Central memory CD8-positive, alpha-beta T cell (primary cell): ENCODE measurements at places on chromosomes 1 and 21.

DNA sequence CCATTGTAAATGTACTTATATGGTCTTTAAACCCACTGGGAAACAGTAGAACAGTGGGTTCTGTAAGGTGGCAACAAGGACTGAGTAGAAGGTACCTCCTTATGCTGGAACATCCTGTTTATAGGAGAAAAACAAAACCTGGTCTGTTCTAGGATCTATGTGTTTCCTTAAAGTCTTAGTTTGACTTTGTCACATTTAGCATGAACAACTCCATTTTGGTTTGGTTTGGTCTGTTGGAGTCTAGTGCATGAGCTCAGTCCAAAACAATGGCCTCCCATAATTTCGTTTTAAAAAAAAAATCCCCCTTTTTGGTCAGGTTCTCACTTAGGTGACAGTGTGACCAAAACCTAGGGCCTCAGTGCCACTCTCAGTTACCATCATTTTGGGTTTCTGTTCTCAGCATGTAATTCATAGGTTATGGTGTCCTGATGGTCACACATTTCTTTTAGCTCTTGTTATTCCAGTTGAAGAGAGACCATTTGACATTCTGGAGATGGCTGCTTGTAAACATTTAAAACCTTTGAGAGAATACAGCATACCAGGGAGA lies 66.4 kb upstream of the IL12RB2 start:
- H3K4me3 ChIP-seq: no peak overlapping the region
- H3K4me1 ChIP-seq: no peaks in the 10 kb centered on the region
- no peaks in the 10 kb centered on the region for H3K36me3 ChIP-seq
- H3K27ac ChIP-seq: no peak overlapping the region

DNA sequence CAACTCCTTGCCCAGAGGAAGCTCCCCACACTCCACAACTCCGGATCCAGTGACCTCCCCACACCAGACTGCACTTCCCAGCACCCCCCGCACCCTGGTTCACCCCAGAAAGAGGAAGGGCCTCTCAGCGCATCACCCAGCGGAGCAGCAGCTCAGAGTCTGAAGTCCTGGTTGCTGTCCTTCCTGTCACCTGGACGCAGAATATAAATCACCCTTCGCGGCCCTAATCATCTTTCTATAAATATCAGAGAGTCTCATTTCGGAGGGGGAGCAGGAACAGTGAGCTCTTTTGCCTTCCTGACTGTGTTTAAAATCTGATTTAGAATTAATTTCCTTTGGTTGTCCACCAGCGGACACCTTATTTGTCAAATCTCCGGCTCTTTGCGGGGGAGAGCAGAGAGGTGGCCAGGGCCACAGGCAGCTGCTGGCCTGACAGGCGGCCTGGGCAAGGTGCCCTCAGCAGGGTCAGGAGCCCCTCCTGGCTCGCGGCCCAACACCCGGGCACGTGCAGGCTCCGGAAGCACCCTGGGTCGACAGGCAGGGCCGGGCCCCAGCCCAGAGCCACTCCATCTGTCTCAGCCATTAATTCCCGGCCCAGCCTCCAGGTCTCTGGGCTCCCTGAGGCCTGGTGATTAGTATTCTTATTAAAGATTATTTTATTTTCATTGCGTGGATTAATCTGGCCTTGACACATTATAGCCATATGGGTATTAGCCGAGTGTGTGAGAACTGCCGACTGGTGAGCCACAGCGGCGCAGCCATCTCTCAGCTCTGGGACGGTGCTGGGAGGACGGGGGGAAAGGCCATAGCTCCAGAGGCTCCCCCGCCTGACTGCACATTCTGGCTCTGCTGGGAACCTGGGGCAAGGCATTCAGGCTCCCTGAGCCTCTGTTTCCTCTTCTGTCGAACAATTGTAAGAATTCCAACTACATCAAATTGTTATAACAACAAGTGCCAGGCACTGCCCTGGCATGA lies 19.7 kb downstream of the EPHA8 start:
- H3K36me3 ChIP-seq: no peaks in the 10 kb centered on the region
- H3K4me3 ChIP-seq: no peak overlapping the region
- H3K4me1 ChIP-seq: no peaks in the 10 kb centered on the region
- H3K27me3 ChIP-seq: peaks cover 16% of the 10 kb centered on the region

GRCh38 chr1:65266476-65266875 lies 42.9 kb upstream of the DNAJC6 start:
- no peaks in the 10 kb centered on the region for H3K36me3 ChIP-seq
- H3K27ac ChIP-seq: peak overlapping the region; percentile 46
- H3K27me3 ChIP-seq: no peaks in the 10 kb centered on the region
- H3K4me3 ChIP-seq: peak overlapping the region; percentile 79

DNA sequence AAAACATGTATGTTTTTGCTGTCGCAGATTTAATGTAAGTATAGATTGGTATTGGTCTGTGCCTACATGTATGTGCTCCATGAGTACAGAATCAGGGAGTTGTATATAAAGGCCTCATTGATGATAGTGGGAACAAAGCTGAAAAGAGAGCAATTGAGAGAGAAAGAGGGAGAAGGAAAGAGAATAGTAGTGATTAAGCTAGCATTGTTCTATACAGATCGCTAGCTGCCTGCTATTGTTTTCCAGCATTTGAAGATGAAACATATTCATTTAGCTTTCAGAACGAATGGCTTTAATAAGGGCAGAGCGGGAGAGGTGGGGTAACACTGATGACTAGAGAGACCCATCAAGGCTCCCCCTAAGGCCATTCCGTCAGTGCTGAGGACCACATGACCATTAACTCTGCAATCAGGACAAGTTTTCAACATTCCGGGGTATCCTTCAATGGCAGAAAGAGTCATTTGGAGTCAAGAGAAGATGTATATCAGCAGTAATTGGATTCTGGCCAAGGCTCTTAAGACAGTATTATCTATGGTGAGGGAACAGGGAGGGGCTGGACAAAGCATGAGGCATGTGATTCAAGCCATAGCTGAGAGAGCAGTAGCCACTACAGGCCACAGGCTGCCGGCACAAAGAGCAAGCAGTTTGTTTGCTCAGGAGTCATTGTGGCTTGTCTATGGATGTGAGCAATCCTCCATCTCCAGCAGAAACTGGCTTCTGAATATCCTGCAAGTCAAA lies 176.5 kb downstream of the PBX1 start:
- no peak for DNase-seq
- no peaks in the 10 kb centered on the region for H3K4me1 ChIP-seq
- H3K27me3 ChIP-seq: no peaks in the 10 kb centered on the region
- H3K4me3 ChIP-seq: no peak overlapping the region
- H3K36me3 ChIP-seq: no peaks in the 10 kb centered on the region
- no peak overlapping the region for H3K27ac ChIP-seq

- DNase-seq: no peak
- no peaks in the 10 kb centered on the region for H3K27me3 ChIP-seq
- peaks cover 8% of the 10 kb centered on the region for H3K4me1 ChIP-seq
- H3K36me3 ChIP-seq: no peaks in the 10 kb centered on the region
- H3K4me3 ChIP-seq: no peak overlapping the region
Observed at GRCh38 chr1:59414406-59415133, 117.7 kb downstream of the FGGY start.

- no peak for DNase-seq
- H3K27me3 ChIP-seq: no peaks in the 10 kb centered on the region
- no peak overlapping the region for H3K4me3 ChIP-seq
- peaks cover 21% of the 10 kb centered on the region for H3K4me1 ChIP-seq
- no peak overlapping the region for H3K27ac ChIP-seq
- peaks cover 7% of the 10 kb centered on the region for H3K36me3 ChIP-seq
Observed at GRCh38 chr1:27552911-27553420, 51.0 kb downstream of the AHDC1 start.

GRCh38 chr1:110628323-110629105 lies 22.4 kb upstream of the KCNA2 start:
- H3K4me3 ChIP-seq: no peak overlapping the region
- DNase-seq: no peak
- no peaks in the 10 kb centered on the region for H3K27me3 ChIP-seq
- peaks cover 4% of the 10 kb centered on the region for H3K4me1 ChIP-seq

GRCh38 chr1:16153096-16153998 lies 2.5 kb downstream of the EPHA2 start:
- H3K27ac ChIP-seq: no peak overlapping the region
- no peak for DNase-seq
- no peak overlapping the region for H3K4me3 ChIP-seq
- H3K4me1 ChIP-seq: peaks cover 23% of the 10 kb centered on the region
- peaks cover 21% of the 10 kb centered on the region for H3K27me3 ChIP-seq

DNA sequence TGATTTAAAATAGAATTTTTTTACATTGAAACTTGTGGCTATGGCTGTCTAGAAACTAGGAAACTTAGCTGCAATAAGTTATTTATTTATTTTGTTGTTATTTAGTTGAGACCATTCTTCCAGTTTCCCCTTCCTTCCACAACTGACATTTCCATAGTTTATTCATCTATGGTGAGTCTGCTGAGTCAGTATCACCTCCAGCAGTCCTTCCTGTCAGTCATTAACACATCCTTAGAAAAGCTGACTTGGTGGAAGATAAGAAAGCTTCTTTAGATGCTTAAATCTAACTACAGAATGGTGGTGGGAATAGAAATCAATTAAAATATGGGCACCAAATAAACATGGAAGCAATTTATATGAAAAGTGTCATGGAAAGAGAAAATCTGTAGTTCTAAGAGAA lies 714.0 kb downstream of the RWDD3 start:
- no peaks in the 10 kb centered on the region for H3K4me1 ChIP-seq
- no peak for DNase-seq
- H3K27me3 ChIP-seq: no peaks in the 10 kb centered on the region
- H3K36me3 ChIP-seq: no peaks in the 10 kb centered on the region

- no peak for DNase-seq
- H3K4me1 ChIP-seq: no peaks in the 10 kb centered on the region
- H3K27me3 ChIP-seq: peaks cover 32% of the 10 kb centered on the region
- no peaks in the 10 kb centered on the region for H3K36me3 ChIP-seq
Observed at GRCh38 chr1:30538226-30538992, 185.0 kb downstream of the MATN1 start.

GRCh38 chr1:150210091-150210490 lies 25.8 kb downstream of the ANP32E start:
- no peak overlapping the region for H3K4me3 ChIP-seq
- no peak overlapping the region for H3K27ac ChIP-seq
- H3K4me1 ChIP-seq: peaks cover 8% of the 10 kb centered on the region
- no peak for DNase-seq
- H3K27me3 ChIP-seq: peaks cover 7% of the 10 kb centered on the region

- no peaks in the 10 kb centered on the region for H3K27me3 ChIP-seq
- peaks cover 2% of the 10 kb centered on the region for H3K36me3 ChIP-seq
- peak; percentile 23 for DNase-seq
- no peak overlapping the region for H3K27ac ChIP-seq
- H3K4me3 ChIP-seq: no peak overlapping the region
- H3K4me1 ChIP-seq: peaks cover 32% of the 10 kb centered on the region
Observed at GRCh38 chr1:36609241-36610027, 126.7 kb upstream of the CSF3R start.

DNA sequence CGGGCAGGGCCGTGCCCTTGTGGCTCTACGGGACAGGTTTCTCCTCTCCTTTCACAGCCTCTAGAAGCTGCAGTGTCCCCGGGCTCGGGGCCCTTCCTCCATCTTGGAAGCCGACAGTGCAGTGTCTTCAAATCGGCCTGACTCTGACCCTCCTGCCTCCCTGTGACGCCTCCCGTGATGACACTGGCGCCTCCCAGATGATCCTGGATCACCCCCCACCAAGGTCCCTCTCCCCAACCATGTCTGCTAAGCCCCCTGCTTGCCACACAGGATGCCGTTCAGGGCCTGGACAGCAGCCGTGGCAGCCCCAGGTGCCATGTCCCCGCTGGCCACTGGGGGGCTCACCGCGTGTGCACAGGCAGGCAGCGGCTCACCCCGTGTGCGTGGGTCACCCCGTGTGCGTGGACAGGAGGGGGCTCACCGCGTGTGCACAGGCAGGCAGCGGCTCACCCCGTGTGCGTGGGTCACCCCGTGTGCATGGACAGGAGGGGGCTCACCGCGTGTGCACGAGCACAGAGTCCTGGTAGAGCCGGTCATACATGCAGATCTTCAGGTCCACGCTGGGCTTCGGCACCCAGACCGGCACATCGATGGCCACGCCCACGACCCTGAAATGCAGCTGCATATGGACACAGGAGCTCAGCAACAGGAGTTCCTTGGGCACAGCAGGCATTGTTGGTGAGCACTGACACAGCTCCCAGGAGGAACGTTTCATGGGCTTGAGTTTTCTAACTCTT lies 24.9 kb upstream of the TMEM52 start:
- no peak overlapping the region for H3K27ac ChIP-seq
- no peaks in the 10 kb centered on the region for H3K27me3 ChIP-seq
- no peaks in the 10 kb centered on the region for H3K36me3 ChIP-seq
- H3K4me1 ChIP-seq: peaks cover 6% of the 10 kb centered on the region
- DNase-seq: no peak

DNA sequence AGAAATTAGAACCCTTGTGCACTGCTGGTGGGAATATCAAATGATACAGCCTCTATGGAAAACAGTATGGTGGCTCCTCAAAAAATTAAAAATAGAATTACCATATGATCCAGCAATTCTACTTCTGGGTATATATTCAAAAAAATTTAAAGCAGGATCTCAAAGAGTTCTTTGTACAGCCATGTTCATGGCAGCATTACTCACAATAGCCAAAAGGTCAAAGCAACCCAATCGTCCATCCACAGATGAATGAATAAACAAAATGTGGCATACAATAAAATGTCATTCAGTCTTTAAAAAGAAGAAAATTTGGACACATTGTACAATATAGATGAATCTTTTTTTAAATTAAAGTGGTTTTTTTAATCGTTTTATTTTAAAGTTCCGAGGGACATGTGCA lies 36.3 kb upstream of the ERG start:
- H3K4me1 ChIP-seq: no peaks in the 10 kb centered on the region
- H3K27me3 ChIP-seq: no peaks in the 10 kb centered on the region
- H3K27ac ChIP-seq: no peak overlapping the region
- DNase-seq: no peak

GRCh38 chr1:113769601-113769970 lies 10.3 kb upstream of the PHTF1 start:
- no peak overlapping the region for H3K4me3 ChIP-seq
- H3K36me3 ChIP-seq: peaks cover 33% of the 10 kb centered on the region
- DNase-seq: no peak
- peaks cover 26% of the 10 kb centered on the region for H3K4me1 ChIP-seq

DNA sequence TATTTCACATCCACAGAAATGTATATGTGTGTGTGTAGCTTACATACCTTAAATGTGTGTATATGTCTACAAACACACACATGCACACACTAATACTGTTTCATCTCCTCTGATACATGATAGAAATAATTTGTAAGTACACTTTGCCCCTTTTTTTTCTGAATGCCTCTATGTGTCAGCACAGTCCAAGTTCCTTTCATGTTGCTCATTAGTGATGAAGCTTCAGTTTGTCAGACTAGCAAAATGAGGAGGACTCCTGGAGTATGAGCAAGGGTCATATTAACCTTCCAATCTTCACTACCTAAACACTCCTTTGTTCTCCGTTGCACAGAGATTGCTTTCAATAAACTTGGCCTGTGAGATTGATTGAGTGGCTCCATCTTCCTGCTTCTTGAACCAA lies 935.4 kb downstream of the MRPL39 start:
- H3K36me3 ChIP-seq: no peaks in the 10 kb centered on the region
- H3K27me3 ChIP-seq: no peaks in the 10 kb centered on the region
- no peak overlapping the region for H3K4me3 ChIP-seq
- no peak for DNase-seq
- no peak overlapping the region for H3K27ac ChIP-seq
- no peaks in the 10 kb centered on the region for H3K4me1 ChIP-seq

GRCh38 chr1:165927169-165927568 lies 99.8 kb downstream of the UCK2 start:
- H3K27ac ChIP-seq: no peak overlapping the region
- H3K4me1 ChIP-seq: no peaks in the 10 kb centered on the region
- H3K4me3 ChIP-seq: no peak overlapping the region
